ENCODE measurements at places on chromosomes 7 and 10.

DNA sequence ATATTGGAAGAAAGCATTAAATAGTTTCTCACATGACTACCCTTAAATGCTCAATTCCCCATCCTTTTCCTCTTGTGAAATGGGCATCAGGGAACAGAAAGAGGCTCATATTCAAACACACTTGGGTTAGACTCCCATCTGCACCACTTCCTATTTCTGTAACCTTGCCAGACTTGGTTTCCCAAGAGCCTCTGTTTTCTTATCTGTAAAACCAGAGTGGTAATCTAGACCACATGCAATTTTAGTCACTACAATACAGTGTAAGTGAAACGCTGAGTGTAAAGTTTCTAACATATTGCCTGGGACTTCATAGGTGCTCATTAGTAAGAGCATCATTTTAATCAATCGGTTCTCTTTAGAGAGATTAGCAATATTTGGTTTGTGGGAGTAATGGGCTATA, 136.3 kb downstream of the SORCS1 start:
- DNase-seq, result no peak

GRCh38 chr7:42170724-42171123, 66.3 kb downstream of the GLI3 start:
- no peak for DNase-seq

DNA sequence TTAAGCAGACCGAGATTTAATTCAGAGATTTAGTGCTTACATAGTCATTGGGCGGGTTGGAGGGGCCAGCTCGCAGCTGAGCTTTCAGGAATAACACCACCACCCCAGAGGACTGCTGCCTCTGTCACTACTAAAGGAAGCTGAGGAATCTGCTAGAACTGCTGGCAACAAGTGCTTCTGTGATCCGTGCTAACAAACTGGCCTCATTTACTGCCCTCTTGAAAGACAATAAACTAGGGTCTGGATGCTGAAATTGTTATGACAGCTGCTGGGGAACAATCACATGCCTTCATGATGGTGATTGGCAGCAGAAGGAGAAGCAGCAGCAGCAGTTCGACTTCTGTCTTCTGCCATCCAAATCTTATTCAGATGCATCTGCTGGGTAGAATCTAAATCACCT, 285.5 kb upstream of the TAC1 start:
- no peak for DNase-seq

GRCh38 chr10:44293842-44294241, 91.1 kb downstream of the CXCL12 start:
- no peak for DNase-seq

DNA sequence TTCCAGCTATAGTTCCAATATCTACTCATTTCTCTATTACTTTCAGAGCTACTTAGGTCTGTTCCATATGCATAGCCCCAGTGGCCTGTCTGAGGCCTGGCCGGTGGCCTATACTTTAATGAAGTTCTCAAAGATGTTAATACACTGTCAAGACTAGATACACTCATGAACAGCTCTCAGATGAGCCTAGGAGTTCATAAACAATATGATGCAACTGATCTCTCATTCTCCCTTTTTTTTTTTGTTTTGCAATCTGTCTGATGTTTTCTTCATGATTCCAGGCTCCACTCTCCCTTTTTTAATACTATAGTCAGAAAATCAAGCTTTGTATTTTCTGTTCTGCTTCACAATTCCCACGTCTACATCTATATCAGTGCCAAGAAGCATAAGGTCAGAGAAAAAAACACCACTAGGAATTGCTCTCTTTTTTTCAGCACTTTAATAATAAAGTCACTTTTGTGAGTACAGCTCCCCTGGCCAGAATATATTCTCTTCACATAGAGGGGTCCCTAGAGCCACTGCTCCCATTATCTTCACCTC, 321.0 kb downstream of the C7orf25 start:
- DNase-seq, result no peak

- no peak for DNase-seq
Observed at GRCh38 chr7:99469381-99470065, 3.2 kb upstream of the ZNF789 start.

GRCh38 chr7:90830308-90830707, 234.2 kb downstream of the CDK14 start:
- no peak for DNase-seq

DNA sequence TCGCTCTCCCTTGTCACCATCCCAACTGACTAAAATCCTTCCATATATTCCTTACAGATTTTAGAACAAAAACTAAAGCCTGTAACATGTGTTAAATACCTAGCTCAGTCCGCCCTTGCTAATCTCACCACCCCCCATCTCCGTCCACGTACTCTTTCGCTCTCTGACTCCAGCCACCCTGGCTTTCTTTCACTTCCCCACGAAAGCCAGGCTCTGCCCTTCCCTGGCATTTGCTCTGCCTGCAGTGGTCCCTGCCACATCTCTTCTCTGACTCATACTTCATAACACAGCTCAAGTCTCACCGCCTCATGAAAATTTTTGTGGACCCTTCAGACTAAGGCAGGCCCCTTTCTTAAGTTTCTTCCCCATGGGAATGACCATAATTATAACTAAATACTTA, 11.7 kb upstream of the GPAM start:
- DNase-seq, result no peak

DNA sequence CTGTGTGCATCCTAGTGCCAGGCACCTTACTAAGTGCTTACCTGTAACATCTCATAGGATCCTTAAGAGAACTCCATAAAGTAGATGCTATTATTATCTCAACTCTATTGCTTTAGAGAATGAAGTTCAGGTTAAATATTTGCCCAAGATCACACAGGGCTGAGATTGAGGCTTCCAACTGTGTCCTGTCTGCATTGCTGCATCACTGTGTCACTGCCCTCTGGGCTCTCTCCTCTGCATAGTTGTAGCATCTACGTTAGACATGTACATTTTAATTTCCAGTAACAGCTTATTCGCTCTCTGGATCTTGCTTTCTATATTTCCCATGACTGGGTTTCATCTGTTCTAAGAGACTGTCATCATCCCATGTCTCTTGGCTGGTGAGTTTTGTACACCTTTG, 63.6 kb upstream of the FZD8 start:
- DNase-seq, result no peak

GRCh38 chr10:97687785-97688781, 1.0 kb upstream of the AVPI1 start:
- DNase-seq, result no peak

- DNase-seq, result no peak
Observed at GRCh38 chr7:80482950-80483349, 28.9 kb downstream of the GNAT3 start.

DNA sequence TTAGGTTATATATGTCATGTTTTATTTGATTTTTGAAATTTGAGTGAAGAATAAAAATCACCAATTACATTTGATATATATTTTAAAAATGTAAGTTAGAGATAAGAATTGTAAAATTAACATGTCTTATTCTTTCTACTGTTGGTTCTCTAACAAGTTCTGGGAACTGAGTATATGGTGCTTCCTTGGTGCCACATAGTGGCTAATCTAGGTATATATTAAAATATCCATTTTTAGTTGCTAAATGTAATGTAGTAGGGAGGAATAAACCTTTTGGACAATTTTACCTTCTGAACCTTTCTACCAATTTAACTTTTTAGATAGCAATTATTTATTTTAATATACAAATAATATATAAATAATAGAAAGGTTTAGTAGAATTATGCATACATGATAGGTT, 17.5 kb downstream of the CFAP69 start:
- no peak for DNase-seq

DNA sequence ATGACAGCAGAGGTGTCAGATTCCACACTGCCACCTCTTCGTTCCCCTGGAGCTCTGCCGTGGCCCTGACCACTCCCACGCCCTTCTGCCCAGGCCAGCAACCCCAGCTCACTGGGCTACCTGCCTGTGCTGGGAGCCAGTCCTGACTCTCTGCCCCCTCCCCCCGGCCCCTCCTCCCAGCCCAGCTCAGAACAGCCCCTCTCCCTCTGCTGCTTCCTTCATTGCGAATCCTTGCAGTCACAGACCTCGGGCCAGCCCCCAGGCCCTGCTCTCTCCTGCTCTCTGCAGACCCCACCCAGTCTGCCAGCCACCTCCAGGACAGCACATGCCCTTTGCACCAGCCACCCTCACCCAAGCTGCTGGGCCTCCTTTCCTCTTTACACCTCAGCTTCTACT, 60.4 kb downstream of the TCERG1L start:
- no peak for DNase-seq

DNA sequence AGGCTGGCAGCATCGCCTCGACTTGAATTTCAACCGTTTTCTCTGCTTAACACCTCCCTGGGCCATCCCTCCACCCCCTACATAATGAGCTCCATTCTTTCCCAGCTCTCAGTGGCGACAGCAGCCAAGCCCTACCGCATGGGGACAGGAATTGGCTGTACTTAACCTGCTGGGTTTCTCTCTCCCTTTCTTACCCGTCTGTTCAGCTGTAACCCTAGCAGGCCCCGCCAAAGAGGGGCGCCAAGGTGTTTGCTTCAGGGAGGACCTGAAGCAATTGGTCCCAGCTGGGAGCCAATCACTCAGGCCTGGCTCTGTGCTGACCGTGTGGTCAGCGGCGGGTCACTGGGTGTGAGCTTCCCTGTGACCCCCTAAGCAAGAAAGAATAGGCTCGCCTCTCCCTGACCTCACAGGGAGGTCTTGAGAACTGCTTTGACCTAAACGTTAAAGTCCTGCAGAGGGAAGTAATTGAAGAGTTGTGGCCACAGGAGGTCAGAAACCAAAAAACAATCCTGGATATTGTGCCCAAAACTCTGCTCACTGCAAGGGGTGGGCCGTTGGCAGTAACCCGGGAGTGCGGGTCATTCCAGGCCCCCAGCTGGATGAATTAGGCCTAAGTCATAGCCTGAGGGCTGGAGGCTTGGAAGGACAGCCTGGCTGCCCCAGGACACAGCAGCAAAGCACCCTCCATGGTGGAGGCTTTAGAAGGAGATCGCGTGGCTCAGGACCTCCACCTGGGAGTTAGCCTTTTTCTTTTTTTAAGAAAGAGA, 114.6 kb downstream of the ITIH5 start:
- no peak for DNase-seq

GRCh38 chr7:191105-191980, 1.0 kb upstream of the FAM20C start:
- no peak for DNase-seq

DNA sequence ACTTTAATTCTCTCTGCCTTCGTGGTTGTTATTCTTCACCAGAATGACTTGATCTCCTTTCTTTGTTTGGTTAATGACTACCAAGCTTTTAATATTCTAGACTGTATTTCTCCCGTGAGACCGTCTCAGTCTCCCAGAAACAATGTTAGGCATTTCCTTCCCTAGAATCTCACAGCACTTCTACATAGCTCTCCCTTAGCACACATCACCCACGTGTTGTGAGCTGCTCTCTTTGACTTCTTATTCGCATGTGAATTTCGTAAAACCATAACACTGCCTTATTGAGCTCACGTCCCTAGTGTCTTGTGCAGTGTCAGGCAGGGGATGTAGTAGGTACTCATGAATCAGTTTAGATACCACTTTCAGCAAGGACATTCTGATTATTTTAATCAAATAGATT, 57.5 kb upstream of the MGAM2 start:
- DNase-seq, result no peak

DNA sequence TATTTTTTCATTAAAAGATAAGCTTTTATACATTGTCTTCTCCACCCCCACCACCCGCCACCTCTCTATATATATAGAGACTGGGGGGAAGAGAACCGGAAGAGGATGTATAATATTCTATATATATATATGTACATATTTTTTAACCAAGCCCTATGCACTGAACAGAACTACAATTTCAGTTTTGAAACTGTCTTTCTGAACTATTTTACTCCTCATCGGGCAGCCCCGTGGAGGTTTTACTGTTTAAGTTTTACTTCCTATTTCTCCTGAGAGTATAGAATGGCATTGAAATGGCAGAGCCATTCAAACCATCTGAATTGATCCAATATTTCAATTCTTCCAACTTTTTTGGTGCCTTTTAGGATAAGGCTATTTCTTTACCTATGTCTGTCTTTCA, 1047.1 kb downstream of the NRG3 start:
- no peak for DNase-seq

DNA sequence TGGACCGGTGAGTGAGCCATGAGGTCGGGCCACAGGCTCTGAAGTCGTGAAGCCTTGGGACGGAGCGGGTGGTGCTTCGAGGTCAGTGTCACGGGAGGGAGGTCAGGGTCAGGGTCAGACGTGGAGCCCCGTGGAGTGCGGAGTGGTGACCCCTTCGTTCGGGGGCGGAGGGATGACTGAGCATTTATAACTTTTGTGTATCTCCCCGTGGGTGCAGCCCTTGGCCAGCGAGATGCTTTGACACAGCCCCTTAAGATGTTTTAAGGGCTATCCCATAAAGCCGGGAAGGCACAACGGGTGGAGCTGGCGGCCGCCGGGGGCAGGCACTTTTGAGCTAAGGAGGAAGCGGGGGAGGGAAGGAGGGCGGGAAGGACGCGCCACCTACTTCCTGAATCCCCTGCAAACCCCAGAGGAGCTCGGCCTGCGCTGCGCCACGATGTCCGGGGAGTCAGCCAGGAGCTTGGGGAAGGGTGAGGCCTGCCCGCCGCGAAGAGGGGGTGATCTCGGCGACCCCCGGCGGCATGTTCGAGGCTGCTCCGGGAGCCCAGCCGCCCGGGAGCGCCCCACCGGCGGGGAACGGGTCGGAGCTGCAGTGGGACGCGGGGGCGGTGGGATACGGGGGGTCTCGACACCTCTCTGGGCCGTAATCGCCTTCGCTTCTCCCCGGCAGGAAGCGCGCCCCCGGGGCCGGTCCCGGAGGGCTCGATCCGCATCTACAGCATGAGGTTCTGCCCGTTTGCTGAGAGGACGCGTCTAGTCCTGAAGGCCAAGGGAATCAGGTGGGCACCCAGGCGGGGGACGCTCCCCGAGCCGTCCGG, at the start of gene GSTO1:
GSTO1 (plus strand) TSS at position 400 of the 818 bp plus-strand sequence; CDS start at position 437, 37 bp downstream.
- DNase-seq, result no peak

GRCh38 chr7:132368246-132368900, 207.9 kb downstream of the PLXNA4 start:
- no peak for DNase-seq

DNA sequence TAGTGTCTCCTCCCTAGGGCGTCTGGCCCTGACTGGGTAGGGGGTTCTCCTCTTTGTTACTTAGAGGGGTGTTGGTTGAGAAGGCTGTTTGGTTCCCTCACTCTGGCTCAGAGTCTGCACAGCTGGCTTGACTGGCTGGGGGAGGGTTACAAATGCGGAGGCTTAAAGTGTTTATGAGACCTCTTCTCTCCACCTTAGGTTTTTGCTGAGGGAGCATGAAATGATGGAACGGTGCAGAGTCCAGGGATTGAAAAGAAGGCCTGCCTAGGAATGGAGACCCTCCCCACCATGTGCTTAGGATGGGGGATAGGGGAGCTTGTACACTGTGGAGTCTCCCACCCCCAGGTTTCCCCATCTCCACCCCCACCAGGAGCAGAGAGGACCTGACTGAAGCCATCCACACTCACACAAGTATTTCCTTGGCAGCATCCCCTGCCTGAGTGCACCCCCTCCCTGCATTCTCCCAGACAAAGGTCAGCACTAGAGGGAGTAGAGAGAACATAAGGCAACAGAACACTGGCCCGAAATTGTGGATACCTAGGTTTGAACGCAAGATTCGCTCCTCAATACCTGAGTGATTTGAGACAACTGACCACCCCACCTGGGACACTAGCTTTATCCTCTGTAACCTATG, 1.7 kb upstream of the LDB1 start:
- DNase-seq, result no peak

Measured in cortex of kidney (tissue), 1 donor.